ENCODE measurements at places on chromosomes 11 and 22. TPM values are rescaled to one million over a fixed set of nuclear protein-coding genes. Genes with fewer than 3 reads are reported as not detected.

EMID1 gene
- total RNA-seq = 12.0 TPM

MISFA gene
- total RNA-seq = not detected

OR2AT4 gene
- not detected for total RNA-seq

RFPL2 gene
- total RNA-seq = not detected

HBE1 gene
- not detected for total RNA-seq

ELMOD1 gene
- not detected for total RNA-seq

DNA sequence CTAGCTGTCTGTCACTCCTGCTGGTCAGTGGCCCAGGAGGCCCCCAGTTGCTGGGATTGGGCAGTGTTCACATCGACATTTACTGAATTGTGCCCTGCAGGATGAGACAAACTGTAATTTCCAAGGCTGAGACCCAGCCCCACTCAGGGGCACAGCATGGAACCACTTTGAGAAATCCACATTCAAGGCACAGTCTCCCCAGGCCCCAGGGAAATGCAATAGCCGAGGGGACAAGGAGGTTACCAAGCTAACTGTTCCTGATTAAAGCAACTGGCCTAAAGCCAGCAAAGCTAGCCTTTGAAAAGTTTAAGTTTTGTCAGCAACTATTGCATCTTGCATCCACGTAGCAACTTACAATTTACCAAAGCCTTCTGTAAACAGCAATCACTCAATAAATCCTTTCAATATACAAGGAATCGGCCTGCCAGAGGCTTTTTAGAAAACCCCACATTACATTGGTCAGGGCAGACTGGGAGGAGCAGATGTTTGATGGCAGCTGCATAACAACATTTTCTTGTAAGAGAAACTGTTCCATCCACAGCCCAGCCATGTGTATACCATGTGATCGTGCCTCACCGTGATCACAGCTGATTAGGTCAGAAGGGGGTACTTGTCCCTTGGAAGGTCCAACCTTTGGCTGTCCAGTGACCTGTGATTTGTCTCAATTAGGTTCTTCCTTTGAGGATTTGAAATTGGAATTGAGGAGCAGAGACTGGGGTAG is 103.9 kb downstream of the TENM4 start:
- DNase-seq = no peak

DNA sequence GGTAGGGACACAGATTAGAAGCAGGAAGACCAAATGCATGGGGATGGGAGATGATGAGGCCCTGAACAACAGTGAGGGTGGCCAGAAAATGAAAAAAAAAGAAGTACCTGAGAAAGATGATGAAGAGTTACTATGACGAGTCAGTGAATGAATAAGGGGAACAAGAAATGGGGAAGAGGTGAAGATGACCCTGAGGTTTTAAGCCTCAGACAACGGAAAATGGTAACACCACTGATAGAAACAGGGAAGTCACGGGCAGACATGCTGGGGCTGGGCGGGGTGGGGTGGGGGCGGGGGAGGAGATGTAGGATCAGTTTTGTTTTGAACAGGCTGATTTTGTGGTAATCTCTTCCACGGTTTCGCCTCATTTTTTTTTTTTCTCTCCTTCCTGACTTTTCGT is 205.1 kb upstream of the CADM1 start:
- DNase-seq = no peak

DNA sequence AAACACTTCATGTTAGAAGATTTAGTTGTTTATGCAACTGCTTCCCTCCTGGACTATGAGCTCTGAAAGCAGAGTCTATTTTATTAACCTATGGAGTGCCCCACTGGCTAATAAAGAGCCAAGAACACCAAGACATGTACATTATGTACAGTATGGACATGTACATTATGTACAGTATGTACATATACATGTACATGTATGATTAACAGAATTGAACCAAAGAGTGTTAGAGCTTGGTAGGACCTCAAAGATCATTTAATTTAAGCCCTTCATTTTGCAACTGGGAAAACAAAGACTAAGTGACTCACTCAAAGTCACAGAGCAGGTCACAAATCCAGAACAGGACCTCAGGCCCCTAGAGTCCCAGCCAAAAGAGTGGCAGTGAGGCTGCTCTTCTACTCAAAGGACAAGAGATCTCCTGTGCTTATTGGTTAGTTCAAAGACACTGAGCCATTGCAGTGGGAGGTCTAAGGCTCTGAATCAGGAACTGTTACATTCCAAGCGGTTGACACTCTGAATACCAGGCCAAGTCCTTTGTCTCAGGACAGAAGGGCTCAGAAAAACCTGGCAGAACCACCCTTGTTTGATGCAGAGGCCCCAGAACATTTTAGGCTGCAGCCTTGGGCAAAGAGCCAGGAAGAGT is 103.8 kb downstream of the FAM168A start:
- no peak for DNase-seq

DNA sequence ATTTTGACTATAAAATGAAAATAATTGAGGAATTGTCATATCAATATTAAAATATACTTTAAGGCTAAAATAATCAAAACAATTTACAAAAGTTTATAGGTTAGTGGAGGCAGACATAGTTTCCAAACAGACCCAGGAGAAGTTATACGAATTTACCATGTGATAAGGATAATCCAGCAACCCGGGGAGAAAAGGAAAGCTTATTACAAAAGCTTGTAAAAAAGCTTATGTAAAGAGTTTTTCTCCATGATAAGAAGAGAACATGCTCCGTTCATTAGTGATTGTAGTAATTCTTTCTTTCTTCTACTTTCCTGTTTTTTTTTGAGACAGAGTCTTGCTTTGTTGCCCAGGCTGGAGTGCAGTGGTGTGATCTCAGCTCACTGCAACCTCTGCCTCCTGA is 79.0 kb downstream of the ATXN10 start:
- DNase-seq = no peak

DNA sequence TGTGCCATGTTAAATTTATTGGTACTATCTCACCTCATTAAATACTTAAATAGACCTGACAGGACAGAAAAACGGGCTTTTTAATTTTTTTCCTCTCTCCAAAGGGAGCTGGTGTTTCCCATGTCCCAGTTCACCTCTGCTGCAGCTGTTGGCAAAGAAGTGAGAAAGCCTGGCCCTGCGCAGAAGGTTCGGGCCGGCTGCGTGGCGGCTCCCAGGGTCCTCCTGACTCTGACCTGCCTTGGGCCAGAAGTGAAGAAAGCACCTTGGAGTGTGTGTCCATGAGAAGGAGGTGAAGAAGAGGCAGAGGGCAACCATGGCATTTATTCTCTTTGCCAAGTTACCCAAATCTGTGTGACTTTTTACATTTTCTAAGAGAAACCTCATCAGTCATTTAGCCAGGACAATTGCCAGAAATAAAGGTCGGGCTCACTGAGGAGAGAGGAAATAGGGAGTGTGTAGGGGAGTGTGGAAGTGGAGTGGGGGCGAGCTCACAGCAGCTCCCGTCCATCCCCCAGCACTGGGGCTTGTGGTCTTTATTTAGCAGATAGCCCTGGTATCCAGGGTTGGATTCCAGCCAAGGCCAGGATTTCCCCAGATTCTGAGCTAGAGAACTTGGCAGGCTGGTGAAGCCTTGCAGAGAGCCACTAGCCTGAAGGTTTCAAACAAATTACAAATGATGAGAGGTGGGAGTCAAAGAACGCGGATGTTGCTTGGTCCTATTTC is 102.4 kb upstream of the CADM1 start:
- peak; percentile 31 for DNase-seq

DNA sequence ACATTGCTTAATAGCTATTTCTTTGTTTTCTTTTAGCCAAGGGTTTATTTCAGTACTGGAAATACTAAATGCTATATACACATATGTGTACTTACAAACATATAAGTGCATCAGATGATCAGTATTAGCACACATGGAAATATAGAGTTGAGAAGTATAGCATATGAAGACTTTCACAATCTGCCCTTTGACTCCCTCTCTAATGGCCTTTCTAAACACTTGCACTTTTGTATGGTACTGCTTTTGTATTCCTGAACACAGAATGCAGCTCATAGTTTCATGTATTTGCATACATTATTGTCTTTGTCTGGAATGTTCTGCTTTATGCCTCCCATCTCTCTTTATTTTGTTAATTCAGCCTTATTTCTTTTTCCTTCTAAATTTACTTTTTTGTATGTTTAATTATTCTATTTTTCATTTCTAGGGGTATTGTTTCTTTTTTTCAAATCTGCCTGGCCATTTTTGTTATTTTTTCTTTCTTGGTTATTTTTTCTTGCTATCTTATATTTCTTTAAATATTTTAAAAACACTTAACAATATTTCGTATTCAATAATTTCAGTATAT is 28.8 kb downstream of the ACER3 start:
- no peak for DNase-seq

GRCh38 chr22:37633089-37633624 is 6.3 kb upstream of the SH3BP1 start:
- DNase-seq = no peak

DNA sequence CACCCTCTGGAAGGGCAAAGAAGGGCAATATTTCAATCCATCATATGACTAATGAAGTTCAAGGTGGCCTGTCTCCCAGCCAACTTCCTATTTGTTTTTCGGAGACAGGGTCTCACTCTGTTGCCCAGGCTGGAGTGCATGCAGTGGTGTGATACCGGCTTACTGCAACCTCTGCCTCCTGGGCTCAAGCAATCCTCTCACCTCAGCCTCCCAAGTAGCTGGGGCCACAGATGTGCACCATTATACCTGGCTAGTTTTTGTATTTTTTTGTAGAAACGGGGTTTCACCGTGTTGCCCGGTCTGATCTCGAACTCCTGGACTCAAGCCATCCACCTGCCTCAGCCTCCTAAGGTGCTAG is 13.4 kb downstream of the ABTB2 start:
- no peak for DNase-seq

DNA sequence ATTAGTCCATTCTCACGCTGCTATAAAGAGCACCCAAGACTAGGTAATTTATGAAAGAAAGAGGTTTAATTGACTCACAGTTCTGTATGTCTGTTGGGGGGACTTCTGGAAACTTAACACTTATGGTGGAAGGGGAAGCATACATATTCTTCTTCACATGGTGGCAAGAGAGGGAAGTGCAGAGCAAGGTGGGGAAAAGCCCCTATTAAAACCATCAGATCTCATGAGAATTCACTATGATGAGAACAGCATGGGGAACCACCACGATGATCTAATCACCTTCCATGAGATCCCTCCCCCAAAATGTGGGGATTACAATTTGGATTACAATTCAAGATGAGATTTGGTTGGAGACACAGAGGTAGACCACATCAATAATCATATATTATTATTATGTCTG is 25.7 kb downstream of the CEP57 start:
- DNase-seq = no peak

DNA sequence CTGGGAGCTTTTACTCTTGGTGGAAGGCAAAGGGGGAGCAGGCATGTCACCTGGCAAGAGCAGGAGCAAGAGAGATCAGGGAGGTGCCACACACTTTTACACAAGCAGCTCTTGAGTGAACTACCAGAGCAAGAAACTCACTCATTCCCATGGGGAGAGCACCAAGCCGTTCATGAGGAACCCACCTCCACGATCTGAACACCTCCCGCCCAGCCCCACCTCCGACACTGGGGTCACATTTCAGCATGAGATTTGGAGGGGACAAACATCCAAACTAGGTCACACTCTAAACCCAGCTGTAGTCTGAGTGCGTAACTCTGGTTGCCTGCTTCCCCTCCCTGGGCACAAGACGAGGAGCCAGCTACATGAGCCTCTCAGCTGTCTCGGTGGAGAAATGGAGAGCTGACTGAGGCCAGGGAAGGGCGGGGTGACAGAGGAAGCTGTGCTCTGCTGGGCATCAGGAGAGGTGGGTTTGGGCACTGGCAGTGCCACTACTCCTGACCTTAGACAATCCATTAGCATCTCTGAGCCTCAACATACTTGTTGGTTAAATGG is 134.6 kb downstream of the PKNOX2 start:
- no peak for DNase-seq

DNA sequence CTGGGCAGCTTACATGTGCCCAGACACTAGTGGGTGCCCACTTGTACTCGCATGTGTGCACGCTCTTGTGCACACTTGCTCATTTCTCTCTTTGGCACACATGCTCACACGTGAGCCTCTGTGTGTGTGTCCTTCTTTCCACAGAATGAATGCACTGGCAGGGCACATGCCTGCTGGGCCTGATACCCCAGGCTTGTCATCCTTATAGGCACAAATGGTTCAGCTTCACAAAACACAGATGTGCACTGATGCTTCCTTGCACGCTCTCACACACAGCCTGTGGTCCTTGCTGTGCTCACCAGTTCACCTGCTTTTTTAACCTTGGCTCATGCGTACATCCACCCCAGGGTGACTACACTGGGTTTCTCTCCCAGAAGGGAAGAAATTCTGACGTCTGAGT is 174.8 kb downstream of the BUD13 start:
- no peak for DNase-seq

DNA sequence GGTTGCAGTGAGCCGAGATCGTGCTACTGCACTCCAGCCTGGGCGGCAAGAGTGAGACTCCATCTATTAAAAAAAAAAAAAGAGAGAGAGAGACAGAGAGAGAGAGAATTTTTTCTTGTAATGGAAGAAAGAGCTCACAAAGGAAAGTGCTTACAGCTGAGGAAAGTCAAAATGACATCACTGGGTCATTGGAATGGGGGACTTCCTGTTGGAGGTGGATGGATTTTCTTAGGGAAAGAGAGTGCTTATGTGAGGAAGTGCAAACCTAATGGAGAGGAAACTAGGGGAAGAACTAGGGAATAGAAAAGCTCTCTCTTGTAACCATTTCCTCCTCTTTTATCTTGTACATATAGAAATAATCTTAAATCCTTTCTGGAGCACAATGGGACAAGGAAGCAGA is 6.3 kb upstream of the PIWIL4 start:
- DNase-seq = no peak

DNA sequence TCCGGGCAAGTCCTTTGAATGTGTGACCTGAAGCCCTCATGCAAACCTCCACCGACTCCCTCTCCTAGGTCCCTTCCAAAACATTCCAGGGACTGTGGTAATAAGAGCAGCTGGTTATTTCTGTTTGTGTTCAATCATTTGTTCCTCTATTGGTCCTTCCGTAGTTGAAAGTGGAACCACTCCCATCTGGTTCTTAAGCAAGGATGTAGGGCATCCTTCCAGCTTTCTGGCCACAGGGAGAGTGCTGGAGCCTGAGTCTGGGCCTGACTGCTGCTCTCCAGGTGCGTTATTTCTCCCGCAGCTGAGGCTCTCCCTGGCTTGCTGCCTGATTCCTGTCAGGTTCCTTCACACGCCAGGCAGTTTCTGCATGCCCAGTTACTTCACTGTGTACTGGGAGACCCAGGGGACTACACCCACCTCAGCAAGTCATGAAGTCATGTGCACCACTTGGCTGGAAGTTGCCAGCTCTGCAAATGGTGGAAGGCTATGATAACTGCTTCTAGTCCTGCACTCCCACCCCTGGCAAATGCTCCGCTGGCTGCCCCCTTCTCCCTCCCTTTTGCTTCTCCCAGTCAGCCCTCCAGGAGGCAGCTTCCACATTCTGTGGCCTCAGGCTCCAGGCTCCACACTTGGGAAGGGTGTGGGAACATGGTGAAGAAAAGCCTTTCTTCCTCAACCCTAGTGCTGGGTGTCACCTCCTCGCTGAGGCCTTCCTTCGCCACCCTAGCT is 4.0 kb upstream of the ALX4 start:
- DNase-seq = no peak

GRCh38 chr22:46044621-46045458 is 67.9 kb upstream of the WNT7B start:
- DNase-seq = peak; percentile 51

Data from uterus (tissue), 4 donors.